ENCODE measurements at places on chromosomes 1 and 21.
A peak's percentile ranks its signal among the peaks of the same experiment; 100 is the strongest.

DNA sequence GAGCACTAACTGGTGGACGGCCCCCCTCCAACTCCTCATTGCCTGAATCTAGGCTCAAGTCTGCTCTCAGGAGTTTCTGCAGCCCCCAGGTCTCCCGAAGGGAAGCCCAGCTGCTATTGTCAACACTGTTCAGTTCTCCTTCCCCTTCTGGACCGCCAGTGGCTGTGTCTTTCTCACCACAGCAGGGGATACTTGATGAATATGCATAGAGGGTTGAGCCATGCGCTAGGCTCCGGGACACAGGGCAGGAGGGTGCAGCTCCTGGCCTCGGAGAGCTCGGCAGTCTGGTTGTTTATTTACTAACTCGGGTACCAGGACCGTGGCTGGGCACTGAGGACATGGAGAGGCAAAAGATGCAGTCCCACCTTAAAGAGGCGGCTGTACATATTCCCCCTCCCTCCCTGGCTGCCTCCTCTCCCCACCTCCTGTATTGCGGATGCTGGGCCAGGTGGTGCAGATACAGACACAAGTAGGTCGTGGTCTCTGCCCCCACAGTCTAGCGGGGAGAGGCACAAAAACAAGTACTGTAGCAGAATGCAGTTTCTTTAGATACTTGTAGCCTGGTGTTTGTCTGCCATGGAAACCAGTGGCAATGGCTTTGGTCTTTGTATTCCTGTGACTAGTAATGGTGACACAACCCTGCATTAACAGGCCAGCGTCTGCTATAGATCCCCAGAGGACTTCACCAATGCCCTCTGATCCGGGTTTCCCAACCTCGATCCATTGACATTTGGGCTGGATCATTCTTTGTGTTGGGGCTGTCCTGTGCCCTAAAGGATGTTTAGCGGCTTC lies 26.2 kb downstream of the ARHGEF10L start:
- no peak for DNase-seq

GRCh38 chr1:28517649-28517999 lies 11.8 kb downstream of the RCC1 start:
- DNase-seq: peak; percentile 47

- no peak for DNase-seq
Observed at GRCh38 chr1:231274119-231274825, 33.3 kb downstream of the GNPAT start.

DNA sequence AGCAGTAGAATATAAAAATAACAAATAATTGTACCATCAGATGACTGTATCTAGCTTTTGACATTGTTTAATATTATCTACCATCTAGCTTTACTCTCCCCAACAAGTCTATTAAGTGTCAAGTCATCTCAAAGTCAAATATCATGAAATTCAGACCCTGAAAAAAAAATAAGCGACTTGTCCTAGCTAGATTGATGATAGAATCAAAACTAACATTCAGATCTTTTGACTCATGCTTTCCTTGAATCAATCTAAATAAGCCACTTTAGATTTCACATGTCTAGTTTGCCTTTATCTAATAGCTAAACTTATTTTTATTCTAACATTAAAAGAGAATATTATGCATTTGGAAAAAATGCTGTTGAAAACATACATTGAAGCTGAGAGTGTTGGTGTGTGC lies 35.4 kb downstream of the CRB1 start:
- no peak for DNase-seq

DNA sequence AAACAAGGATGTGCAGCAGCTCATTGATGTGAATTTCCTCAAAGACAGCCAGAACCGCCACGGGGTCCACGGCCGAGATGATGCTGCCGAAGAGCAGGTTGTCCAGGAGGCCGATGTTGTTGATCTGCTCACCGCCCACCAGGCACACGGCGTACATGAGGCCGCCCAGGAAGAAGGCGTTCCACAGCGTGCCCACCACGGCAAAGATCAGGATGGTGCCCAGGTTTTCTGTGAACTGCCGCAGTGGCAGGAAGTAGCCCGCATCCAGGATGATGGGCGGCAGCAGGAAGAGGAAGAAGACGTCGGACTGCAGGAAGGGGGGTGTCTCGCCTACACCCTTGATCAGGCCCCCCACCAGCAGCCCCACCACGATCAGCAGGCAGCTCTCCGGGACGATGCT lies 41.1 kb downstream of the SLC9A1 start:
- no peak for DNase-seq

- DNase-seq: no peak
Observed at GRCh38 chr1:12613180-12613579, 4.8 kb downstream of the DHRS3 start.

DNA sequence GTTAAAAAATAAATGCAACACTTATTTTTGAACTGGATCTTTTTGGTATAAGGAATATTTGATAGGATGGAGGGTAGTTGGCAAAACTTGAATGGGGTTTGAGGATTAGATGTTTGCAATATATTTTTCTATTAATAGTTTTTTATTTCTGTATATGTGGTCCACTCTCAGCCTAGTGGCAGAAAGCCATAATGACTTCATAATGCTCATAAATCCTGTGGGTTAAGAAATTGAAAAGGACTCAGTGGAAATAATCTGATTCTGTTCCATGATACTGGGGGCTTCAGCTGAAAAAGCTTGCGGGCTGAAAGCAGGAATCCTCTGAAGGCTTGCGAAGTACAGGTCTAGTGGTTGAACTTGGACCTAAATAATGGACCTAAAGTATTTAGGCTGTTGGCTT lies 1028.6 kb upstream of the PRMT6 start:
- DNase-seq: no peak

DNA sequence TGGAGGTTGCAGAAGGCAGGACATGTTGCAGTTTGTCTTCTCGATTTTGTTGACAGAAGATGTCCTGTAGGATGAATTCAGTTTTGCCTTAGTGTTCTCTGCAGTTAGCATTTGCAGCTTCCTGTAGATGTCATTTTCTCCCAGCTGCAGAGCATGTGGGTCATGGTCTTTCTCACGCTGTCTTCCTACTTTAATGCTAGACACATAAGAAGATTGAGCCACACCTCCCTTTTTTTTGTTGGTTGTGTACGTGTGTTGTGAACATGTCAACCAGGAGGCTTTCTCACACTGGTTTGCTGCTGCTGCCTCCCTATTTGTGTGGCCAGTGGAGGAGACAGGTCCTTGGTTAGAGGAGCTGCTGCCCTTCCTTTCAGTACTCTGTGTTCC lies 110.7 kb downstream of the VPS13D start:
- no peak for DNase-seq

- peak; percentile 33 for DNase-seq
Observed at GRCh38 chr21:28738882-28739281, 253.8 kb downstream of the LTN1 start.

- no peak for DNase-seq
Observed at GRCh38 chr21:34874684-34875513, 174.2 kb downstream of the RUNX1 start.

GRCh38 chr1:209800984-209801834 lies 4.7 kb downstream of the IRF6 start:
- peak; percentile 77 for DNase-seq

- DNase-seq: no peak
Observed at GRCh38 chr1:37482796-37483744, 8.7 kb downstream of the ZC3H12A start.

GRCh38 chr1:77416692-77417450 lies 135.1 kb downstream of the AK5 start:
- DNase-seq: peak; percentile 66

DNA sequence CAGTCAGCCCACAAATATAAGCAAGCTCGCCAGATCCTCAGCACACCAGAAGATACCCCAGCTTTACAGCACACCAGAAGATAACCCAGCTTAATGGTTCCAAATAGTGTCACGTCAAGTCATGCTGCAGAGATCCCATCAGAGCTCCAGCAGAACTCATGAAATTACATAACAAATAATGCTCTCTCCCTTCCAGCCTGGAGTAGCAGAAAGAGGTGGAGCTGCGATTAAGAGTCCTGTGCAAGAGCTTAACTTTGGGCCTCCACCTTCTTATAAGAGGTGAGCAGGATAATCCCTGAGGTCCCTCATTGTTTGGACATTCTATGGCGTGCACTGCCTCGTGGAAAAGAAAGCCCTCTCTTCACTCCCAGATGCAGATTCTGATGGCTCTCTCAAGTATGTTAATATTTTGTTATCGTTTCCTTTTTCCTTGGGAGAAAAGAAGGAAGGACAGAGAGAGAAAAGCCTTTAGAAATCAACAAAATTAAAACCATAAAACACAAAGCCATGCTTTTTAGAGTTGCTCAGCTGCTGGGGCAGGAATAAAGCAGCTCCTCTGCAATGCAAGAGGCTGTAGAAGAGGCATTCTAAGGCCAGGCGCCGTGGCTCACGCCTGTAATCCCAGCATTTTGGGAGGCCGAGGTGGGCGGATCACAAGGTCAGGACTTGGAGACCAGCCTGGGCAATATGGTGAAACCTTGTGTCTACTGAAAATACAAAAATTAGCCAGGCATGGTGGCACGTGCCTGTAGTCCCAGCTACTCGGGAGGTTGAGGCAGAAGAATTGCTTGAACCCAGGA lies 59.1 kb downstream of the GLUL start:
- no peak for DNase-seq

DNA sequence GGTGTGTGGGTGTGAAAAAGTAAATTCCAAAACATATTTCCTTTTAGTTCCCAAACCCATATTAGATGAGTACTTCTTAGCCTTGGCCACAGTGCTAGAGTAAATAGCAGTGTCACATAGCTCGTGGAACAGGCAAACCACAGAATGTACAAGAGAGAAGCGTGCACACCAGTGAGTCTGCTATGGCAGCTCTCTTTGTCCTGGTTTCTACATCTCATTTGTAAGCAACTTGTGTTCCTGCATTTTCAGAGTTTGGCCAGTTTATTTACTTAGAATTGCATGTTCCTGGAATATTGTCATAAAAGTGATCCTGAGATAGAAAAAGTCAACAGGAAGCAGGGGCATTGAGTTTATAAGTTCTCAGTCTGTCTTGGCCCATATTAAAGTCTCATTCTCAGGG lies 142.1 kb downstream of the DHRS3 start:
- no peak for DNase-seq

DNA sequence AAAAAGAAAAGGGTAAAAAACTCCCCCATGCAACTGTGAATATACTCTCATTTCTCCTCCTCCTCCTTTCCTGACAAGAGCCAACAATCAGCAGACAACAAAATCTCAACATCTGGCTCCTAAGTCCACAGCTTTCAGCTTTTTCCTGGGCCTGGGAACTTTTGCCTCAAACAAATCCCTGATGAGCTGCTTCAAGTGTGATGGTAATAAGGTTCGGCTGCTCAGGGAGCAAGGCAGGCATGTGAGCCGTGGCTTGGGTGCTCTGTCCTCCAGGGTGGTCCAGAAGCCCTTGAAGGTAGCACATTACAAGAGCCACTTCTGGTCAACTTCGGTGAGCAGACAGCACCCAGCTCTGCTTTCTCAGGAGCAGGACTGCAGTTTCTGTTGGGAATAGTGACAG lies 46.3 kb downstream of the ITPKB start:
- DNase-seq: no peak

- DNase-seq: no peak
Observed at GRCh38 chr1:26794391-26794790, 6.6 kb downstream of the PIGV start.

DNA sequence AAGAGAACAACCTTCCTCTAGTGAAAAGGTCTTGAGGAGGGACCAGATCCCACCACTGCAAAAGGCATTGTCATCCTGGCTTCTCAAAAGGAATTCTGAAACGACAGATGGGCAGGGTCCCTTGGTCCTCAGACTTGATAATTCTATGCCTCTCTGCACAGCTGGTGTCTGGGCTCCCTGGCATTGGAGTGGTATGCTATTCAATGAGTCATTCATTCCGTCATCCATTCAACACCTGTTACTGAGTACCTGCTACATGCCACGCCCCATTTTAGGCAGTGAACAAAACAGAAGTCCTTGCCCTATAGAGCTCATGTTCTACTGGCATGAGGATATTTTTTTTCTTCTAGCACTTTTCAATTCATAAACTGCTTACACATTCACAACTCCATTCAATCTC lies 45.8 kb upstream of the HMGB4 start:
- no peak for DNase-seq

DNA sequence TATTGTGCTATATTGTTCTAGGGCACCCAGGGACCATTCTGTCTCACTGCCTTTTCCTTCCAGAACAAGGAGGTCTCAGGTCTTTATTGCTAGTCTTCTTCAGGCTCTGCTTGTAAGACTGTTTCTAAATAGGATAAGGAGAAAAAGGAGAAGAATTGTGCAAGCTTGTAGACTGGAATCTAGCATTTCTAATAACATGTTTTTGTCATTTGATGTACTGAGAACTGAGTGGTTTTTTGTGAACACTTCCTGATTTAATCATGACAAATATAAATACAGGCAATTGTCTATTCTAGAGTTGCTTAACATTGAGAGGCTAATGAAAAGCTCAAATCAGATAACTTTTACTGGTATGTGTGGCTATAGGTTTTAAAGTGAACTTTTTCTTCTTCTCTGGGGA lies 77.6 kb downstream of the CLIC4 start:
- DNase-seq: no peak

DNA sequence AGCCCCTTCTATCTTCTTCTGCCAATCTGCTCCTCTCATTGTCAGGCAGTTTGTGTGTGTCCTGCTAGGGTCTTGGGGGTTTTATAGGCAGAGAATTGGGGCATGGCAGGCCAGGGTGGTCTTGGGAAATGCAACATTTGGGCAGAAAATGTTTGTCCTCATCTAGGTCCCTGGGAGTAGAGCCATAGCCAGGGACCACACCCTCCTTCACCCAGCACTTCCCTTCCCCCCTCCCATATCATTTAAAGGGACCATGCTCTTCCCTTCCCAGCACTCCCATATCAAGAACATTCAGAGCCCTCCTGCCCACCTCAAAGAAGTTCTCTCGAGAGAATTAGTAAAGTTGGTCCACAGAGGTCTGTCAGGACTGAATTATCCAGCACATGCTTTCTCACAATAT lies 41.7 kb downstream of the ZNF697 start:
- DNase-seq: no peak

GRCh38 chr1:165623624-165624023 lies 7.4 kb upstream of the MGST3 start:
- DNase-seq: no peak

- no peak for DNase-seq
Observed at GRCh38 chr1:4531842-4532241, 122.6 kb upstream of the AJAP1 start.

DNA sequence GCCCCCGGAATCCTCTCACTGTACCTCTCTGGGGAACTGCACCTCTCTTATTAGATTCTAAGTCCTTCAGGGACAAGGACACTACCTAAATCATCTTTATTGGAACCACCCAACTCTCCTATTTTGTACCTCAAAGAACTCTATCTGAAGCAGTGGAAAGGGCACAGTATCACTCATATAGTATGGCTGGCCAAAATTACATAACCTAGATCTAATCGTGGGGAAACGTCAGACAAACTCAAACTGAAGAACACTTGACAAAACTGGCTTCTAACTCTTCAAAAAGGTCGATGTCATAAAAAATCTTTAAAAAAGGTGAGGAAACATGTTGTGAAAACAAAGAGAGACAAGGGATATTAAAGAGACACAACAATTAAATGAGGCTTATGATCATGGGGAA lies 210.0 kb downstream of the SLC45A1 start:
- DNase-seq: no peak
